ENCODE measurements at places on chromosomes 13 and 19.

GRCh38 chr19:8255426-8256125, 46.4 kb downstream of the CERS4 start:
- DNase-seq, result no peak

DNA sequence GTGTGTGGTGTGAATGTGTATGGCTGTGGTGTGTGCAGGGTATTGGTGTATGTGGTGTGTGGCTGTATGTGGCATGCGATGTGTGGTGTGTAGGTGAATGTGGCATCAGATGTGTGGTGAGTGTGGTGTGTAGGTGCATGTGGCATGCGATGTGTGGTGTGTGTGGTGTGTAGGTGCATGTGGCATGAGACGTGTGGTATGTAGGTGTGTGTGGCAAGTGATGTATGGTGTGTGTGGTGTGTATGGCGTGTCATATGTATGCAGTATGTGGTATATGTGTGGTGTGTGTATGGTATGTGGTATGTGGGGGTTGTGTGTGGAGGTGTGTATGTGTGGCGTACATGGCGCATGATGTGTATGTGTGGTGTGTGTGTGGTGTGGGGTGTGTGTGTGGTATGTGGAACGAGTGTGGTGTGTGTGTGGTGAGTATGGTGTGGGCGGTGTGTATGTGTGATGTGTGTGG, 63.4 kb downstream of the PEPD start:
- no peak for DNase-seq

DNA sequence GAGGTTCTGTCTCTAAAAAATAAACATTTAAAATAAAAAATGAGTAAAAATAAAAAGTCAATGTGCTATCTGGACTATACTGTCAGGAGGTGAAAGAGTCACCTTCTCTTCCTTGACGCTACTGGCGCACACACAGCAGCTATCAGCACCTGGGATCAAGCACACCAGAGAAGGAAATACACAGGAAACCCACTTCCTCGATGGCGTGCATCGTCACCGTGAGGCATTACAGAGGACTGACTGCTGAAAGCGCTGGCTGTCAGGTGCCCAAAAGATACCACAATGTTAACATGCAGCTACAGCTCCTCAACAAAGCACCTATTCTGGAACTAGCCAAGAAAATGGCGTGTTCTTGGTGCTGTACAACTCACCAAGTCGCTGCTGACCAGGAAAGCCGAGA, 6.1 kb downstream of the SLC35E1 start:
- DNase-seq, result peak; percentile 80

DNA sequence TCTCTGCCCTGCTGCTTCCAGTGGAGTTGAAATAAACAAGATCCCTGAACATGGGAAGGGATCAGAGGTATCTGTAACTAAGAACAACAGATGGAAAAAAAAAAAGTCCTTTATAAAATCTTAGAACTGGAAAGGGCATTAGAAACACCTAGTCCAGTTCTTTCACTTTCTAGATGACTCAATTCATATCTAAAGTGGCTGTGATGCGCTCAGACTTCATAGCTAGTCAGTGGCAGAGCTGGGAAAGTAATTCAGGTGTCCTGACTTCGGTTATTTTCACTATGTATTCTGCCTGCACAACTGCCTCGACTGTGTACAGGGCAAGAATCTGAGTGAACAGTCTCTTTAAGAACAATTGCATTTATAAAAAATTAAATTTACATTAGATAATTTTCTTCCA, 151.8 kb upstream of the TMTC4 start:
- DNase-seq, result no peak

DNA sequence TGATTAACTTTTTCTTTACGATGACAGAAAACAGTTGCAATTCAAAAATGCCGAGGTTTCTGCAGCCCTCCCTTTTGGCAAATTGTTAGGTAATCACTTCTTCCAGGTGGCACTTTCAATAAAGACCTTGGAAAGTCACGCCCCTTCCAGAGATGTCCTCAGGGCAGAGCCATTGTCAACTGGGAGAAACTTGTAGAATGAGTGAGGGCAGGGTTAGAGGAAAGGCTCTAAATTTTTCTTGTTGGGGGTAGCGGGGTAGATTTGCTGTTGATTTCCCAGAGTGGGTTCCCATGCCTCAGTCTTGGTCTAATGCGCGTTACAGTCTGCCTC, 421.1 kb downstream of the FGF9 start:
- DNase-seq, result no peak

DNA sequence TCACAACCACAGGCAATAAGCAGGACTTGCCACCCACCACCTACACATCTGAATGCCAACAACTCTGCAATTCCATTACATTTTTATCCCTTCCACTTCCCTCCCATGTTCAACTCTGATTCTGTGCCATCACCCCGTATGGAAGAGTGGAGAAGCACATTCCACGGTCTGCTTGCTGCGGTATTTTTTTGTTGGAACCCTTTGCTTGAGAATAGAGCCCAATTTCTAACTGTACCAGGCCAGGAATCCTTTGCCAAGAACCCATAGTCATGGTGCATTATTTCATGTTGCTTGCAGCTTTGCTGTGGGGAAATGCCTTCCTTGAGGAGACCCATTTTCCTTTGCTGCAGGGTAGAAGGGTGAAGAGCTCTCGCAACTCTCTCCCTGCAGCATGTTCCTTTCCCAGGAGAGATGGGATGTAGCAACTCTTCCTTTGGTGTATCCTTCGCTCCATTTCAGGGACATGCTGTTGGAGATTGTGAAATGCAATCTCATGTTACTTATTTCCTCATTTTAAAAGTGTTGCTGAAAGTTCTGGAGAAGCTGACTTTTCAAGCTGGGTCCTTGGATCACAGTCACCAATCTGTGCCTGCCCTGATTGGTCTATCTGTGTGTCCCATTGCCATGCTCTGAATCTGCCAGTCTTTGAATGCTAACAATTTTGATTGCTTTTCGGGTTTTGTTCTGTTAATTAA, 69.8 kb upstream of the STARD13 start:
- DNase-seq, result no peak

- DNase-seq, result no peak
Measured at GRCh38 chr13:110799246-110800236, 86.0 kb downstream of the ING1 start.

DNA sequence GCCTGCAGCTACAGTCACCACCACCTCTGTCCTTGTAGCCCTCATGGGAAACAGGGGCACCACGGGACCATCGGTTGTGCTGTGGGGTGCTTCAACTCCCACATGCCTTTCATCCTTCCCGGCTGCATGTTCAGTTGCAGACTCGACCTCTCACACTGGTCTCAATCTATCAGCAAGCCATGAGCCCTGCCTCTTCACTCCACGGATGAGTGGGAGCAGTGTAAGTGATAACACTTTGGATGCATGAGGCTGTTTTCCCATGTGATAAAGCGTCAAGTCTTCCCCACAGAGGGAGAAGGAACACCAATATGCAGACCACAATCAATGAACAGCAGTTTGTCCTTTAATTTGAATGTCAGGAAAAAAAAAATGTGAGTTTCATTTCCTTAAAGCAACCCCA, 12.2 kb downstream of the SERP2 start:
- DNase-seq, result no peak

GRCh38 chr13:21948769-21949474, 278.0 kb downstream of the FGF9 start:
- no peak for DNase-seq

GRCh38 chr19:31992750-31993149, 352.7 kb upstream of the ZNF507 start:
- no peak for DNase-seq

GRCh38 chr19:56141417-56141993, 418 bp downstream of the ZNF444 start:
- DNase-seq, result no peak

GRCh38 chr13:102402290-102402689, 442 bp upstream of the FGF14 start:
- DNase-seq, result peak; percentile 17

Measured in T-helper 1 cell (primary cell).